ENCODE measurements at places on chromosomes 5 and 9.

- peak; percentile 44 for DNase-seq
Observed at GRCh38 chr5:18305288-18305924, 671.1 kb downstream of the TAF11L14 start.

DNA sequence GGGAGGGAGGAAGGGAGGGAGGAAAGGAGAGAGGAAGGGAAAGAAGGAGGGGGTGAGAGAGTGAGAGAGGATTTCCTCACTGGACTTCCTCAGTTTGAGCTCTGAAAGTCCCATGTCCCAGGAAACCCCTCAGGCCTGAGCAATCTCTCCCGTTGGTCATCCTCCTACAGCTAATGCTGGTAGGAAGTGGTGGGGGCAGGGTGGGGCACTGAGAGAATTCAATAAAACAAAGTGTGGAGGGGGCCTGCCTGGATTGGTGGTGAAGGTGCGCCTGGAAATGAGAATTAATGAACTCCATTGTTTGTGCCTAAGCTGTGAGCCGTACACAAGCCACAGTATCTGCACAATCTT lies 195.0 kb downstream of the RGS3 start:
- no peak for DNase-seq

DNA sequence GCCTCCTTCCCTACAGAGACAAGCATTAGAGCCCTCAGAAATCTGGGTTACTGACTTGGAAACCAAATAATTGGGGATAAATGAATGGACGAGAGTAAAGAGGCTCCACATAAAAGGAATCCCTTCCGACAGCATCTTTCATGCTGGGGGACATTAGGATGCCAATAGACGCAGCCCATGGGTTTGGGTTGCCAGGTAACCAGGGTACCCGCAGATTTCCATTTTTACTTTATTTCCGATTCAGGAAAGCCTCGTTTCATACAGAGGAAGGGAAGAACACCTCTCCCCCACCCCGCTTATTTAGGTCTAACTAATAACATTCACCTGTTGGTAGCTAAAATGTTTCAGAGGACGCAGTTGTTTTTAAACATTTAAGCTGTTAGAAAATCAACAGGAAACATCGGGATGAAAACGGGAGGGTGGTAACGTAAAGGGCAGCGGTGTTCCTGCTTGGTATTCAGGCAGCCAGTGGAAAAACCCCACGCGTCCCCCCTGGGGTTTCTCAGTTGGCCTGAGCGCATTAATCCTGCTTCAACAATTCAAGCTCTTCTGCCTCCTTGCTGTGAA lies 179.5 kb downstream of the YTHDC2 start:
- no peak for DNase-seq

DNA sequence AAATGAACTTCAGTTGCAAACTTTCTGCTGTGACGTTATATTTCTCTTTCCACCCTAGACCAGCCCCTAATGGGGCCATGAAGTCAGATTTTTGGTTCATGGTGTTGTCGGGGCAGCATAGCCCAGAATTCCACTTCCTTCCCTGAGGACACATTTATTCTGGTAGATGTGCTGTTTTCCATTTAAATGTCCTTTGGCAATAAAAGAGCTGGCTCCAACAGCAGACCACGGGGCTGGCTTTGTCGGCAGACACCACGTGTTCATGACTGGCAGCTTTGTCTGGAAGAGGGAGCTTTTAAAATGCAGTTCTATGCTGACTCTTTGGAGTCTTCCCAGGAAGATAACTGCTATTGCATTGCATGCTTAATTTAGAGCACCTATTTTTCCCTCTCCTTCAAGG lies 17.6 kb upstream of the LCP2 start:
- no peak for DNase-seq

GRCh38 chr5:72543365-72543764 lies 36.2 kb upstream of the ZNF366 start:
- DNase-seq, result no peak

DNA sequence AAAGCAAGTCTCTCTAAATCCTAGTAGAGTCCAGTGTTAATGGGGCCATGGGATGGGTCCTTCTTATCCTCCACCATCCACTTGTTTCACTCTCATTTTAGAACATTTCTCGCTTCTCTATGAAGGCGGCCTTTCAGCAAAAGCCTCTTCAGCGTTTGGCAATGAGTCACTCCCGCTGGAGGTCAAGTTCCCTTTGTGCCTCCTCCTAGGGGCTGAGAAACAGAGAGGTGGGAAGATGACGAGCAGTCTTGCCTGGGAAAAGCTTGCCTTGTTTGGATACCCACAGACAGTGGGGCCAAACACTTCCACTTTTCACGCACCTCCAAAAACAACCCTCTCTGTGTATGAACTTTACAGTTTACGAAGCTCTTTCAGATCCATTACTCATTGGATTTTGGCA lies 168.8 kb downstream of the GABBR2 start:
- no peak for DNase-seq

GRCh38 chr5:160269017-160269416 lies 39.7 kb downstream of the FABP6 start:
- DNase-seq, result no peak

DNA sequence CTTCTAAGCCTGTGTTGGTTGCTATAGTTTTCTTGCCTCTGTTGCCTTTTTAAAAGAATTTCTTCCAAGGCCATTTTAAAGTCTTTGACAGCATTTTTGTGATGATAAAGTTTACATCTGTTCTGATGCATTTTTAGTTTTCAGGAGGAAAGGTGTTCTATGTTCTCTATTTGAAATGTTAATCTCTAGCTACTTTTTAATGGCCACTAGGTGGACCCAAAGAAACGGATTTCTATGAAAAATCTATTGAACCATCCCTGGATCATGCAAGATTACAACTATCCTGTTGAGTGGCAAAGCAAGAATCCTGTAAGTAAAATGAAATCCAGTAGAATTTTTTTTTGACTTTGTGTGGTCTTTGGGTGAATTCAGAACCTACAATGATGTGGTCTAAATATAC lies 60.2 kb downstream of the MELK start:
- peak; percentile 33 for DNase-seq

DNA sequence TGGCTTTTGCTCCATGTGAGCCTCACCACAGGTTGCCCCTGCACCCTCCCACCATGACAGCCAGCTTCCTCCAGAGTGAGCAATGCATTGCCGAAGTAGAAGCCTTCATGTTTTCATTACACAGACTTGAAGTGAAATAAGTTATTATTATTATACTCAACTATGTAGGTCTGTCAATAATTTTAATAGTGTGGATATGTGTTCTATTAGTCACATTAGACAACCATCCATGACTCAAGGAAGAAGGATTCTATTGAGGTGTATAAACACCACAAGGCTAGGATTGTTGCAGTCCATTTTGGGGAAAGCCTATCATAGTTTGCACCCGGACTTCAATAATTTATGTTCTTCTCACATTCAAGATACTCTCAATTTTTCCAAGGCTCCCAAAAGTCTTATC lies 369.5 kb downstream of the TAF11L14 start:
- DNase-seq, result no peak

- no peak for DNase-seq
Observed at GRCh38 chr9:111158363-111158762, 120.1 kb upstream of the LPAR1 start.

GRCh38 chr5:1881731-1882336 lies 891 bp downstream of the IRX4 start:
- DNase-seq, result no peak

GRCh38 chr5:44987026-44987425 lies 178.3 kb downstream of the MRPS30 start:
- no peak for DNase-seq

DNA sequence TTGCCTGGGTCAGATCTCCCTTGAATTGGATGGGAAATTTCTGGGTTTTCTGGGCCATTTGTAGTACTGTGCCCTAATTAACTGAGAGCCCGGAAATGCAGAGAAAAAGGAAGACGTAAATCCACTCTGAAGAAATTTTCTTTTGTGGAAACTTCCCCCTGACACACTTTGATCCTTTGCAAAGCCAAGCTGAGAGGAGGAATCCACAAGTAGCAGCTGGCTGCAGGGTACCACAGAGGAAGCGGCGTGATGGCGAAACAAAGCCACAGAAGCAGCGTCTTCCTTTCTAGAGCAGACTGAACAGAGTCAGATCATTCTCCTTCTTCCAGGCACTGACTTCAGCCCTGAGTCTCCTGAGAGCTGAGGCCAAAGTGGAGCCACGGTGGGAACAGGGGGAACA lies 47.1 kb upstream of the ZNF354A start:
- no peak for DNase-seq

DNA sequence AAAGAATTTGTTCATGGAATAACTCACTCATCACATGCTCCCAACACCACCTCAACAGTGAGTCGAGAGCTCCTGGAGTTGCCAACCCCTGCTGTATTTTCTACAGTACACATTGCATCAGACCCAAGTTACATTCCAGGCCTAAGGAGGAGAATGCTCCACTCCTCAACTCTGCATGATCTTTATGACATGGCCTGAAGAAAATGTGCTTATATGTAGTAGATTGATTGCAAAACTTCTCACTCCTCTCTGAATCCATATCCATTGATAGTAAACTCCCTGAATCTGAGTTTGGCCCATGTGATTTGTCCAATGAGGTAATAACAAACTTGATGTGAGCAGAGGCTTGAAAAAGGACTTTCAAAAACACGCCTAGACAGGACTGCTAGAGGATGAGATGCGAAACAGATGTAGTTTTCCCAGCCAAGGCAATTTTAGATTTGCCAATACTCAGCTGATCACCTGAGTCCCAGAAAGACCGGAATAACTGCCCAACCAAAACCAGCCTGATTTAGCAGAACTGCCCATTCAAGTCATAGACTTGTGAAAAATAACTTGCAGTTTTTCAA lies 29.0 kb upstream of the PAPPA start:
- DNase-seq, result no peak

DNA sequence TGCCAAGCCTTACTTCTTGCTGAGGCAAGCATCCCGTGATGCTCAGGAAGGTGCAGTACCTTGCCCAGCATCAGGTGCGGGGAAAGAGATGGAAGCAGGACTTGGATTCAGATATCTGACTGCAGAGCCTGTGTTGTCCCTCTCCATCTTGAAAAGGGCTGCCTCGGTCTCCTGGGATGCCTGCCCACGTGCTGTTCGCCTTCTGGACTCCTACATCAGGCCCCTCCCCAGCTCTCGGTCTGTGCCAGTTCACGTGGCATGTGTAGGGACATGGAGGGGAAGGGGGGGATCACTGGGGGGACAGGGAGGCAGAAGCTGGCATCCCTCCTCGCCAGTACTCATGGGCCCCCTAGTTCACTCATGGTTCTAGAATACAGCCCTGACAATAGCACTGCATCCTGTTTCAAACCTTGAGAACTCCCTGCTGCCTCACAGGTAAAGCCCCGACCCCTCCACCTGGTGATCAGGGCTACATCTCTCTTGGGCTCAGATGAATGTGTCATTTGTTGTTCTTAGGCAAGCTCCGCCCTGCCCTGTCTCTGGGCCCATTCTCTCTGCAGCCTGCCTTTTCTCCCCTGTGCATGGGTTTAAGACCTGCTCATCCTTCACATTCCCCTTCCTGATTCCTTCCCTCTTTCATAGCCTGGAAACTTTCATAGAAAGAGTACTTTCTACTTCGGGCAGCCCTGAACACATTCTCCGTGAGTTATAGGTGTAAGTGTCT lies 38.9 kb upstream of the SLC25A51 start:
- DNase-seq, result no peak

Data from GM13976 (cell line).